ENCODE measurements at places on chromosomes 5 and 9. TPM values are rescaled to one million over a fixed set of nuclear protein-coding genes. Genes with fewer than 3 reads are reported as not detected.

DNA sequence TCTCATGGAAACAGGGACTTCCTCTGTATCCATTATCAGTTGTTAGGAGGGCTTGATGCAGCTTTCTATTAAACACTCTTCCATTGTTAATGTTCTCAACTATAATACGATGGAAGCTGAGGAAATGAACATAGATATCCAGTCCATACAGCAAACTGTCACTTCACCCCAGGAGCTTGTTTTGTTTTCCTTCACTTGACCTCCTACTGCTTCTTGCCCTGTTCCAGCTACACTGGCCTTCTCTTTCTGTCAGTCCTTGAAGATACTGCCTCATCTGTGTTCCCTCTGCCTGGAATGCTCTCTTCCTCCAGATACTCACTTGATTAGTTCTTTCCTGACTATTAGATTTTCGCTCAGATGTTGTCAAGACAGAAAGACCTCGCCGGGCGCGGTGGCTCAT lies 17.1 kb downstream of the CTNNA1 start:
- no peak for DNase-seq

- DNase-seq, result no peak
Measured at GRCh38 chr9:76887003-76887821, 18.7 kb downstream of the PRUNE2 start.

SMC5 gene
- 10.0 TPM for total RNA-seq

DDX4 gene
- total RNA-seq, result not detected

GRCh38 chr5:93570294-93571113 lies 10.5 kb downstream of the NR2F1-AS1 start:
- no peak for DNase-seq

GRCh38 chr5:93793159-93793781 lies 51.9 kb upstream of the POU5F2 start:
- no peak for DNase-seq

DNA sequence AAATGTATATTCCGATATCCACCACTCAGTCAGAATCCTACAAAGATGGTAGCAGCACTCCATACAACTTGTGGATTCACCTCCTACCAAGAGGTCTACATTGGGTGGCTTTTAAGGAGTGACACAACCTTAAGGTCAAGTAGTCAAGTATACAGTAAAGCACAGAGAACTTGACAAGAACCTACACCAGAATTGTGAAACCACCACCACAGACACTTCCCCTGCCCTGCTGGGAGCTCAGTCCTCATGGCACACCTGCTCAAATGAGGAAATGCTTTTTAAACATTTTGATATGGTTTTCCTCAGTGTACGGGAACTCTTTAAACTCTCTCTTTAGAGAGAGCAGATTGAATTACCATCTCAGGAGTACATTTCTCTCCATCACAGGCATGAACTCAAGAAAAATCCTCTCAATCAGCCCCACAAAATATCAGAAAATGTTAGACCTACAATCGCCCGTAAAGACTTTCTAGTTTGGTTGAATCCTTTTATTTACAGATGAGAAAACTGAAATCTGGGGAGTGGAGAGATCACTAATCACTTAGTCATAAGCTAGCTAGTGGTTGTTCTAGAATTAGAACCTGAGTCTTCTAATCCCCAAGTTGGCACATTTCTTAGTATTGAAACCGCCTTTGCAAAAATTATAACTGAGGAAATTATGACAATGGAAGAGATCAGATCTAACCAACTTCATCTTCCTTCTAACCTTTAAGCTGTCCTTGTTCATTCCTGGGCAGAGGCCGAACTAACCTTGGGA lies 38.5 kb upstream of the NR4A3 start:
- DNase-seq, result no peak

ABLIM3 gene
- total RNA-seq, result 134 TPM

WDR38 gene
- total RNA-seq, result not detected

DNA sequence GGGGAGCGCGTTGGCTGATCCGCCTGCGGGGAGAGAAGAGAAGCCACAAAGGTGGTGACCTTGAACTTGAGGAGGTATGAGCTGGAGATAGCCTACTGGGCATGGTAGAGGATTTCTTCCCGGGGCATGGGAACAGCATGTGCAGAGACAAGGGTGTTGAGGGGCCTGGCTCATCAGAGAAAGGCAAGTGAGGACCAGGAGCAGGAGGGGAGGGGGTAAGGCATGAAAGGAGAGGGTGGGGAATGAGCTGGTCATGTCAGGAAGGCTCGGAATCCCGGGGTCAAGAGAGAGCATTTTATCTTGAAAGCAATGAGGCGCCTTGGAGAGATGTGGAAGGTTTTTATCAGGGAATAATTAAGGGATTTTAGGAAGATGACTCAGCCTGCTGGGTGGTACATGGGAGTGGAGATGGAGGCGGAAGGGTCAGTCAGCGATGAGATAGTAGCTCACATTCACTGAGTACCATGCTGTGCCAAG lies 121.1 kb downstream of the LHX2 start:
- DNase-seq, result no peak
